Stimulated activated CD4-positive, alpha-beta T cell treated with anti-CD3 and anti-CD28 coated beads, Interleukin-15, amount 100 ng/mL, for 1 hour (primary cell): ENCODE measurements at places on chromosomes 11 and 22.

DNA sequence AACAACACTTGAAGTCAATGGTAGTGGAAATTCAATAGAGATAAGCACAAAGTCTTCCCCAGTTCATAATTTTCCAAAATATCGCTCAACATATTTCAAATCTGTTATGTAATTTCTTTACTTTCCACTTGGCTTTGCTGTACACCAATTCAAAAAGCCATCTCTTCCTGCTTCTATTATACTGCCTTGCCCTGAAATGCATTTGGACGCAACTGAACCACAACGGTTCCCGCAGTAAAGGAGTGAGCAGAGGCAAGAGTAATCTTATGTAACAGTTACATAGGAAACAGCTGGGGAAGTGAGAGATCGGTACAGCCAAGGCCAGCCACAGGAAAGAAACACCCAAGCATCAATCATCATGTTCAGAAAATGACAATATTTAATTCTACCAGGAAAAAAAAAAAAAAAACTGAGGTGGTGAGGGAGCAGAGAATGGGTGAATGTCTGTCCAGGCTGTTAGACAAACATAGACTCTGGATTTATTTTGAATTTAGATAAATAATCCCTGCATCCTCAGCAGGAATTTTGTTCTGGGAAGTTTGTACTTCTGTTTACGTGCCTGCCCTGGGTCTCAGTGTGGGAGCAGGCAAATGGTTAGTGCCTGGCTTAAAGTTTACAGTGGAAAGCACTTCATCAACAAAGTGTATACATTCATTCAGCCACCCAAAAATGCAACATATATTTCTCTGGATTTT is 392.2 kb downstream of the ETS1 start:
- no peak for DNase-seq

- no peak for DNase-seq
These were observed 123.9 kb downstream of the PHF21B start for GRCh38 chr22:44885806-44886360.

GRCh38 chr11:130428316-130429119 is at the start of gene ADAMTS8:
Gene ADAMTS8, minus strand, starts transcription at chr11:130428609. Its CDS starts 323 bp downstream, at chr11:130428286.
- no peak for DNase-seq

DNA sequence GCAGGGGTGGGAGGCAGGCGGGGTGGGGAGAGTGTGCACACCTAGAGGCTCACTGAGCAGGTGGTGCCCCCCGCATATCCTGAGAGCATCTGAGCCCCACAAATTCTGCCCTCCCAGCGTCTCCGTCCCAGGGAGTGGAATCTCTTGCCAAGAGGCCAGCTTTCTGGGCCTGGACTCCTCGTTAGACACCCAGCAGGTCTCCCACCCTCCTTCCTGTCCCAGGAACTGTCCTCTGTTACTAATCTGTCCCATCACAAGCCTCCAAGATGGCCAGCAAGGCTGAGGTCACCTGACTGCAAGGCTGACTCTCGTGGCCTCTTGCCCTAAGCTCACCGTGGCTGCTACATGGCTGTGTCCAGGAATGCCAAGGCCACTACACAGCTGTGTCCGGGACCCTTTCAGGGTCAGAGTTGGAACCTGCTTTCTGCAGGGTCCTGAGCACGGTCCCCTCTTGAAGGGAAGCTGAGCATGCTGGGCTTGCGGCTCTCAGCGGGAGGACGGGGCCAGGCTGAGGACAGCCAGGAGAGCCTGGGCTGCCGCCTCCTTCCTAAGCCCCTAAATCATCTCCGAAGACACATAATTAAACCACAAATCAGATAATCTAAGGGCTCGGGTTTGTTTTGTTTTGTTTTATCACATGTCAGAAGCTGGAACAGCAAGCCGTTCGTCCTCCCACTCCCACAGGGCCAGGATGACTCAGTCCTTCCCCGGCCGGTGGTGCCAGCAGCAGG is 1327.3 kb downstream of the TBC1D22A start:
- DNase-seq, result no peak

DNA sequence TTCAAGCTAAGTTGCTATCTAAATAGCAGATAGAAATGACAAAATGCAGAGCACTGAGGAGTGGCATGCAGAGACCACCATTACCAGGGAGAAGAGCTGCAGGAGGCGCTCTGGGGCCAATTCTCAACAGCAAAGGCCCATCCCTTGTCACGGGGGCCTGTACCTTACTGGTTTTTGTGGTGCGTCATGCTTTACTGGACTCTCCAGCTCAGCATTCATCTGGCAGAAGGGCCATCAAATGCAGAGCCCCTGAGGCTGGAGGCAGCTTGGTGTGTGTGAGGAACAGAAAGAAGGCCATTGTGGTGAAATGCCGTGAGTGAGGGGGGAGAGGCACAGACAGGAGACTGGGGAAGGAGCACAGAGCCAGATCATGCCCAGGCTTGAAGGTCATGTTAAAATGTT is 56.5 kb upstream of the NAV2 start:
- DNase-seq, result no peak

GRCh38 chr11:79437278-79437980 is 3.4 kb downstream of the TENM4 start:
- no peak for DNase-seq

GRCh38 chr11:128603003-128603696 is 15.8 kb upstream of the ETS1 start:
- no peak for DNase-seq

DNA sequence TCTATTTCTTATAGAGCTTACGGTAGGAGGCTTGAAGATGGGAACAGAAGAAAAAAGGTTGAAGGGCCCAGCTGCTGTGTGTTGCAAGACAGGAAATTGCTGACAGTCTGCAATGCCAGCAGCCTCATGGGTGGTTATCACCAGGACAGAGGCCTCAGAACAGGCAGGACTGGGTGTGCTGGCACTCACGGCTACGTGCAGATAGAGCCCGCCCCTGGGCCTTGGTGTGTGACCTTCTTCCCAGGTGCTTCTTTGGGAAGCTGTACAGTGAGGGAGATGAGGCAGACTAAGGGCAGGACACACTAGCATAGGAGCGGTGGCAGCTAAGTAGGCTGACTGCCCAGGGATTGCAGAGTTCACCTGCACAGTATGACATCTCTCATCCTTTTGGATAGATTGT is 12.6 kb downstream of the PRAME start:
- DNase-seq, result no peak

DNA sequence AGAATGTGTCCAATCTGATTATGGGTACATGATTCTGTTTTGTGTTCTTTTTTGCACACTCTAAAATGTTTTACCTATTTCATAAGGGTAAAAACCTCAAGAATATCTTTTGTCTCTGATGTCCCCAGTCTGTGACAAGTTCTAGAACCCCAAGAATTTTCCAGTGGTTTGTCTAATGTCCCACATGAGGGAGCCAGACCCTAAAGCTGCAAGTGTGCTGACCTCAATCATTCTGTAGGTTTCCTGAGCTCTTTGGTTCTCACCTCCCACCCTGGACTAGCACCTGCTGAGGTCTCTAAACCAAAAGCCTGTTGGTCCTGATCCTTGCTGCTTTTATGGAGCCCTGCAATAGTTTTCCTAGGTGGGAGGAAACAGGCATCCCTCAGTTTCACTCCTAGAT is 149.8 kb upstream of the MPPED2 start:
- DNase-seq, result no peak

GRCh38 chr22:24496661-24497060 is 1.5 kb downstream of the UPB1 start:
- DNase-seq, result no peak

GRCh38 chr11:115664313-115664712 is 160.1 kb upstream of the CADM1 start:
- no peak for DNase-seq

GRCh38 chr11:94494126-94494680 is 419 bp downstream of the ANKRD49 start:
- no peak for DNase-seq

DNA sequence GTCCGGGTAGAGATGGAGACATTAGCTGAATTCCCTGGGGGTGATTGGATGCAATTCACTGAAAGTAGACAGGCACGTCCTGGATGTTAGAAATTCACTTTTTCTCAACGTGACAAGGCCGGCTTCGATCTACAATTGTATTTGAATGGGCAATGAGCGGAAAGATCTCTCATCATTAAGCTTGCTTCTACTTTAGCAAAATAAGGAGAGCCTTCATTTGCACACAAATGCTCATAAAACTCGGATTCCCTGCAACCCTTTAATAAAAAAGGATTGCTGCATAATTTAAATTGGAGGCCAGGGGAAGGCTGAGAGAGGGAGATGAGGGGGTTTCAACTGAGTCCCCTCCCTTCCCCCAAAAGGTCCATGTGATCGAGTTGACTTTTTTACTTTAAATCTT is 10.6 kb upstream of the PAX6 start:
- DNase-seq, result no peak
